ENCODE measurements at places on chromosomes 11 and 22.

DNA sequence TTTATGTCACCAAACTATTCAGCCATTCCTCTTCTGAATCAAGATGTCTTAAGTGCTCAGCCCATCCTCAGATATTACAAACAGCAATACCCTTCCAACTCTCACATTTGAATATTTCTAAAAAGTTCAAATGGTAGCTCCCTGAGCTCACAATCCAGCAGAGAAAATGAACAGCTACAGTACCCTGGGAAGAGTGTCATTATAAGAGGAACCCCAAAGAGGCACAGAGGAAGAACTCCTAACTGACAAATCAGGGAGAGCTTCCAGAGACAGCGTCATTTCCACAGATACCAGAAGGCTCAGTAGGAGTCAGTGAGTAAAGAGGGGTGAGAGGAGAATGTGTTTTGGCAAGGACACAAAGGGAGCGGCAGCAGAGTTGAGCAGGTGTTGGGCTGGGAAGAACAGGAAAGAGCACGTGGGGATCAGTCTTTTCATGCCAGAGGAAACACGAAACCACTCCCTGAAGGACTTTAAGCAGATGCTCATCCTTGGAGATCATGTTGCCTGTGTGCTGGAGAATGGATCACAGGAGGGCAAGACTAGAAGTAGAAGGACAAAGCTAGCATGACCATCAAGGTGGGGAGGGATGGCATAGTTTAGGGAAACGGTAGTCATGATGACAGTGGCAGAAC is 4.3 kb downstream of the CLTCL1 start:
- DNase-seq: no peak
- H3K4me1 ChIP-seq: peaks cover 6% of the 10 kb centered on the region
- H3K27me3 ChIP-seq: no peaks in the 10 kb centered on the region
- no peaks in the 10 kb centered on the region for H3K36me3 ChIP-seq

DNA sequence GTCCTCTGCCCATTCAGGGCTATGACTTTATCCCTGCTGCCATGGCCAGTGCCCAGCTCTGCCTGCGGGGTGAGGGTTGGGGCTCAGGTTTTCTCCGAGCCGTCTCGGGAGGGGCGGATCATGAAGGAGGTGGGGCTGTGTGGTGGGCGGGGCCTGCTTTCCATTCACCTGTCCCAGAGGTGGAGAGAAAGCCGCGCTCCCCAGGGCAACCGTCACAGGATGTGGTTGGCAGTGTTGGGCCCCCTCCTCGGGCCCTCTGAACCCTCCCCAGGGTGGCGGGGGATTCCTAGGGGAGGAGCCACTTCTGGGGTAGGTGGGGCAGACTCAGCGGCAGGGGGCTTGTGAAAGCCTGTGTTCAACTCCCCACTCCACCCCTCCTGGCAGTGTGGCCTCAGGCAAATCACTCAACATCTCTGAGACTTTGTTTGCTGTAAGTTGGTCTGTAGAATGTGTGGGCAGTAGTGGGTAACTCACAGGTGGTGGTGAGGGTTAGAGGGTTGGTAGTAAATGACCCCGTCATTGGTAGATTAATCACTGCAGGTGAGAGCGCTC is 50.3 kb downstream of the CD6 start:
- H3K4me1 ChIP-seq: peaks cover 9% of the 10 kb centered on the region
- H3K27me3 ChIP-seq: no peaks in the 10 kb centered on the region
- 0 out of 2 replicates have a peak overlapping the region, but pooled peaks have one; percentile 9 for H3K4me3 ChIP-seq
- H3K36me3 ChIP-seq: no peaks in the 10 kb centered on the region
- DNase-seq: no peak

- H3K27ac ChIP-seq: no peak overlapping the region
- DNase-seq: no peak
- no peaks in the 10 kb centered on the region for H3K27me3 ChIP-seq
- no peaks in the 10 kb centered on the region for H3K4me1 ChIP-seq
- no peaks in the 10 kb centered on the region for H3K36me3 ChIP-seq
These were observed 1175.6 kb downstream of the BRD1 start for GRCh38 chr22:48651981-48652538.

DNA sequence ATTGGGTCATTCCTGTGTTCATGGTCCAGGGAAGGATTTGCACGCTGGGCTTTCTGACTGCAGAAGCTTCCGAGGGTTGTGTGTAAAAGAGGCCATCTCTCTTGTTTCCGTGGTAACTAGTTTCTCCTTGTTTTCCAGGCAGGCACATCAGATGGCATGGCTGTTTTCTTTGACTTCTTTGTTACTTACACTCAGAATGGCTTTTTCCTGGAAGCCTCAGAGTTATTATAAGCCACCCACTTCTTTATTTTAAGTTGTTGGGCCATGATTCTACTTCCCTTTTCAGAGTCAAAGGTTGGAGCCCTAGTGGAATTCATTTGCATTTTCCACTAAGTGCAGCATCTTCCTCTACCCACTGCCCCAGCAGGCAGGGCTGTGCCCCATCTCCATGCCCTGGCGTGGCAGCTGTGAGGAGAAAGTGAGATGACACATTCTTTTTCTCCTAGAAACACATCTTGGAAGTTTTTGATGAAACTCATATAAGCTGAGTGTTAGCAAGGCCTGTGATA is 94.9 kb downstream of the PRR5L start:
- H3K4me1 ChIP-seq: no peaks in the 10 kb centered on the region
- no peak for DNase-seq
- H3K27me3 ChIP-seq: peaks cover 14% of the 10 kb centered on the region

DNA sequence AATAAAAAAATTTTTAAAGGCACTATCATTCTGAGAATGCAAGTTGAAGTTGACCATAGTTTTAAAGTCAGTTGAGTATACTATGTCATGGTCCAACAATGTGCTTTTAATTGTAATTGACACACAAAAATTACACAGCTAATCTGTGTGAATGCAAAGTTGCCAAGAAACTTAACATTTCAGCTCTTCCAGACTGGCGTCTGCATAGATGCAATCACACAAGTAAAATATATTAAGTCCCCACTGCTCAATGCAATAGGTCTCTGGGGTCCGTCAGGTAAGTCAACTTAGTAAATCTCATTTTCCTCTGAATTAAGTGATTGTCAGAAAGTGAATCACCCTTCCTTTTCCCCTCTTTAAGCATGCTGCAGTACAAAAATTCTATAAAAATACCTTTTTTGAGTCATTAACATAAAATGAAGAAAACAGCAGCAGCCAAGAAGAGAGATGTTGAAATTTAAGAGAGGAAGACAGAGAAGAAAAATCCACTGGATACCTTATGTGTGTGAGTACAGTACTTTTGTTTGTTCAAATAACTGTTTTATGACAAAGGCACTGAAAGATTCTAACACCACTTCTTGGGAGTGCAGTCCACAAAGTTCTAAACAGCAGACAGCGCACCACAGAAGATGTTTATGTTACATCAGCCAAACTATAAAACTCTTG is 5.1 kb downstream of the FZD4 start:
- no peaks in the 10 kb centered on the region for H3K36me3 ChIP-seq
- no peaks in the 10 kb centered on the region for H3K4me1 ChIP-seq
- no peak overlapping the region for H3K27ac ChIP-seq

Data from HCT116 (cell line).